ENCODE measurements at places on chromosomes 11 and 22. TPM values are rescaled to one million over a fixed set of nuclear protein-coding genes. Genes with fewer than 3 reads are reported as not detected.

Gene APOL6
- total RNA-seq, result 7.2 TPM

Gene SCGB2A2
- not detected for total RNA-seq

Gene APOL3
- total RNA-seq, result 95.7 TPM

Gene ST14
- not detected for total RNA-seq

Gene BARX2
- total RNA-seq, result not detected
